H1 (cell line): ENCODE measurements at places on chromosomes 11 and 22. TPM values are rescaled to one million over a fixed set of nuclear protein-coding genes. Genes with fewer than 3 reads are reported as not detected.
A peak's percentile ranks its signal among the peaks of the same experiment; 100 is the strongest.

DNA sequence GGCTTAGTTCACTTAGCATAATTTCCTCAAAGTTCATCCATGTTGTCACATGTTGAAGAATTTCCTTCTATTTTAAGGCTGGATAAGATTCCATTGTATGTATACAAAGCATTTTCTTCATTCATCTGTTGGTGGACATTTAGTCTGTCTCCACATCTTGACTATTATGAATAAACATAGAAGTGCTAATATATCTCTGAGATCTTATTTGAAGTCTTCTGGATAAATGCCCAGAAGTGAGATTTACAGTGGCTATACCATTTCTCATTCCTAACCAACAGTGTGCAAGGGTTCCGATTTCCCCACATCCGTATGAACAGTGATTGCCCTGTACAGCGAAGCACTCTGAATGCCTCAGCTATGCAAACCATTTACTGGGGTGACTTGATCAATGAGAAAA is 6.6 kb upstream of the ZFTA start:
- H3K4me1 ChIP-seq: no peaks in the 10 kb centered on the region
- DNase-seq: no peak
- no peak overlapping the region for H3K4me3 ChIP-seq
- no peak overlapping the region for H3K27ac ChIP-seq
- H3K36me3 ChIP-seq: no peaks in the 10 kb centered on the region

GRCh38 chr22:25174156-25174887 is 25.3 kb upstream of the CRYBB3 start:
- H3K36me3 ChIP-seq: no peaks in the 10 kb centered on the region; the same call in 1 of the 2 replicates
- no peaks in the 10 kb centered on the region for H3K4me1 ChIP-seq
- DNase-seq: no peak
- H3K27me3 ChIP-seq: no peaks in the 10 kb centered on the region

Gene CTTN
- 207 and 216 TPM in 2 replicates for total RNA-seq

DNA sequence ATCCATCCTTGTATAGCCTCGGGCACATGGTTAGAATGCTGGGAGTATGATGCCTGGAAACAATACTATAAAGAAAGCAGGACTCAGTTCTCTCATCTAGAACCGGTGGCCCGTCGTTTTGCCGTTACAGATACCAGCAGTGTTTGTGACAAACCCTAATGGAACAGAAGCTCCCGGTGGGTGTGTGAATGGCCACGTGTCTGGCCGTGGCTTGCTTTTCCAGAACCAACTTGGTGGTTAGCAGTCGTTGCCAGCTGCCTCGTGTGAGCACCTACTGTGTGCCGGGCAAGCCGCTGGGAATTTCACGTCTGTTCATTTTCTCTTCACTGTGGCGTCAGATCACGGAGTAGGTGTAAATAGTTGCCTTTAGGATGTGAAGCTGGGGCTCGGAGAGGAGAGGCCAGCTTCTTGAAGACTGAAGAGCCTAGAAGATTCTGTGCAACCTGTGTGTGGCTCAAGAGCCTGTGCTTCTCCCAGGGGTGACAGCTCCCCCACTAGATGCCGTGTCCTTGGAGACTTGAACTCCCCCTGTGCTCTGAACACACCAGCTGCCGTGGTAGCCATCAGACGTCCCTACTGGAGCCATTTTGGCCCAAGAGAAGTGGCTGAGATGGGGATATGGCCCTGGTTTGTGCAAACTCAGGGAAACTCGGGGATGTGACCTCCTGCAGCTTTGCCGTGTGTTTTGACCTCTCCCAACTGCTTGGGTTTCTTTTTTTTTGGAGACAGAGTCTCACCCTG is 57.5 kb upstream of the PPARA start:
- H3K4me1 ChIP-seq: no peaks in the 10 kb centered on the region
- no peak overlapping the region for H3K4me3 ChIP-seq
- H3K27ac ChIP-seq: no peak overlapping the region
- no peak for DNase-seq

GRCh38 chr11:11267312-11267711 is 85.7 kb downstream of the CSNK2A3 start:
- H3K36me3 ChIP-seq: no peaks in the 10 kb centered on the region; the same call in 1 of the 2 replicates
- no peak for DNase-seq
- no peak overlapping the region for H3K27ac ChIP-seq
- H3K4me3 ChIP-seq: no peak overlapping the region

Gene OR10A4
- not detected in 2 replicates for total RNA-seq

DNA sequence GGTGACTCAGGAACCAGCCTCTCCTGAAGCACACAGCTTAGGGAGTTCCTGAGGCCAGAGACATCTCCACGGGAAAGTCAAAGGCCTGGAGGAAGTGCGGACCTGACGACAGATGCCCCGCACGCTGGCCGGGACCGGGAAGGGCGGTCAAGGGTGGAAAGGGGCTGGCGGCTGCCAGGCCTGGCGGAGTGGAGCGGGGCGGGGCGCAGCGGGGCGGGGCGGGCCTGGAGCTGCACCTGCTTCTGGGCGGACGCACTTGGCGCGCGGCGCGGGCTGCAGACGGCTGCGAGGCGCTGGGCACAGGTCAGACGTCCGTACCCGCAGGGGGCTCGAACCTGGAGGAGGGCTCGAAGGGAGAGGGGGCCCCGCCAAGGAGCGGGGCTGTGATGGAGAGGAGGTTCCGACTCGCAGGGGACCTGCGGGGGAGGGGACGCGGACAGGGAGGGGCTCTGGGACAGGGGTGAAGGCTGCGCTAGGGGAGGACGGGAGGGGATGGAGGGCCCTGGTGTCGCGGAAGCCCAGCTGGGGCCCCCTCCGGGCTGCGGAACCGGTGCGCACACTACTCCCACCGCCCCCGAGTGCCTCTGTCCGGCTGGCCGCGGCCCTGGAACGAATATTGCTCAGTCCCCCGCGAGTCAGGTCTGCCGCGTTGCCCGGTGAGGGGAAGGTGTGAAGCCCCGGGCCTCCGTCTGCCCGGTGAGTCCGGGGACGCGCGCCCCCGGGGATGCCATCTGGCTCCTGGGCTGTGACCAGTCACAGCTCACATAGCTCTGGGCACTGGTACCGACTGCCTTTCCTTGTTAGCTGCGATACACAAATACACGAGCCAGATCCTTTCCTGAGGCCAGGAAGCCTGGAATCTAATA is at the start of gene TMEM45B:
TSS of gene TMEM45B (plus strand) at position 253 of the 866 bp plus-strand sequence. CDS start 36,635 bp downstream, outside the sequence.
- DNase-seq: no peak
- H3K36me3 ChIP-seq: no peaks in the 10 kb centered on the region
- peak within 1 kb of the TSS; percentile 43 for H3K4me3 ChIP-seq
- H3K27me3 ChIP-seq: peaks cover 8% of the 10 kb centered on the region

DNA sequence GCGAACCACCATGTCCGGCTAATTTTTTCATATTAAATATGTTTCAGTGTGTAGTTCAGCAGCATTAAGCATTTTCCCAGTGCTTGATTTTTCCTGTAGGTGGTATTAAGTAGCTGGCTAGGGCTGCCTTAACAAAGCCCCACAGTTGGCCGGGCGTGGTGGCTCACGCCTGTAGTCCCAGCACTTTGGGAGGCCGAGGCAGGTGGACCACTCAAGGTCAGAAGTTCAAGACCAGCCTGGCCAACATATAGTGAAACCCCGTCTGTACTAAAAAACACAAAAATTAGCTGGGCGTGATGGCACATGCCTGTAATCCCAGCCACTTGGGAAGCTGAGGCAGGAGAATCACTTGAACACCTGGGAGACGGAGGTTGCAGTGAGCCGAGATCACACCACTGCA is 33.5 kb upstream of the TOLLIP start:
- H3K27ac ChIP-seq: no peak overlapping the region
- H3K4me1 ChIP-seq: no peaks in the 10 kb centered on the region
- DNase-seq: no peak
- H3K36me3 ChIP-seq: no peaks in the 10 kb centered on the region

Gene PRRG4
- total RNA-seq: 1.3 and 1.7 TPM in 2 replicates
